Activated CD8-positive, alpha-beta memory T cell treated with anti-CD3 and anti-CD28 coated beads for 1 hour (primary cell): ENCODE measurements at places on chromosomes 2 and 18.

DNA sequence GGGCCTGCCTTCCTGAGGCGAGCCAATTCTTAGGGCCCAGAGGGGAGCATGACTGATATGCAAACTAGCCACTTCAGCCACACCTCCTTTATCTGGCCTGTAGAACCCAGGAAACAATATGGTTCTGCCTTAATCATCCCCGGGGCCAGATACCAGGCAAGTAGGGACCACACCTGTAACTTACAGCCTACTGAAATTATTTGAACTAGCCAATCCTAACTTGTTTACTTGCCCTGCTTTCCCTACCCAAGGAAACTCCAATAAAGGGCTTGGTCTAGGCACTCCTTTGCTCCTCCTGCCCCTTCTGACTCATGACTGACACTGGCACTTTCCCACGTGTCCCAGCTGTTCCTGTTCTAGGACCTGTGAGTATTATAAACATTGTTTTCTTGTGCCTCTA is 57.6 kb downstream of the MYOM1 start:
- no peak for DNase-seq

GRCh38 chr2:1278861-1279260 is 134.4 kb upstream of the TPO start:
- no peak for DNase-seq

DNA sequence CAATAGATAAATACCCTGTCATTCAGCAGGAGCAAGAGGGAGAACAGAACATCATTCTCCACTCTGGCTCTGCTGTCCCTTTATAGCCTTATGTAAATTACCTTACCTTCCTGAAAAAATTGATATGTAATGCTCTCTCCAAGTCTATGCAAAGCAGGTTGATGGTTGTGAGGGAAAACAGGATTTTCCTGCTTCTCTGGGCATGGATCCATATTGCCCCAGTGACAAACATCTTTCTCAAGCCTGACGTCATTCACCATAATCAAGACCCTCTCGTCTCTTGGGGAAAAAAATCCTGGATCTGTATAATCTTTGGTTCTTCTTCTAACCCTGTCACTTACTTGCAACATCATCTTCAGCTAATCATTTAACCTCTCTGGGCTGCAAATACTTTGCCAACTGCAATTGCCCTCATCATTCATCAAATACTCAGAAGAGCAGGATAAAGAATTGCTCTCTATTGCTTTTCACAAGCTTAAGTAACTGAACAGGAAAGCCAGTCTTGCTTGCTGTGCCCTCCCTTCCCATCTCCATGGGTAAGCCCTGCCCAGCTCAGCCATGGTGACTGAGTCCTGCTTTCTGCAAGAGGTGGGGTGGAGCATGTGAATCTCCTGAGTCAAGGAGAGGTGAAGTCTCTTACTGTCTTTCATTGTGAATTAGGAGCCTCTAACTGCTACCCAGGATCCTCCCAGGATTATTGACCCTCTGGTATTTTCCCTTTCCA is 123.7 kb upstream of the KLF7 start:
- DNase-seq = no peak

- no peak for DNase-seq
Measured at GRCh38 chr2:11797846-11798245, 51.4 kb downstream of the LPIN1 start.

DNA sequence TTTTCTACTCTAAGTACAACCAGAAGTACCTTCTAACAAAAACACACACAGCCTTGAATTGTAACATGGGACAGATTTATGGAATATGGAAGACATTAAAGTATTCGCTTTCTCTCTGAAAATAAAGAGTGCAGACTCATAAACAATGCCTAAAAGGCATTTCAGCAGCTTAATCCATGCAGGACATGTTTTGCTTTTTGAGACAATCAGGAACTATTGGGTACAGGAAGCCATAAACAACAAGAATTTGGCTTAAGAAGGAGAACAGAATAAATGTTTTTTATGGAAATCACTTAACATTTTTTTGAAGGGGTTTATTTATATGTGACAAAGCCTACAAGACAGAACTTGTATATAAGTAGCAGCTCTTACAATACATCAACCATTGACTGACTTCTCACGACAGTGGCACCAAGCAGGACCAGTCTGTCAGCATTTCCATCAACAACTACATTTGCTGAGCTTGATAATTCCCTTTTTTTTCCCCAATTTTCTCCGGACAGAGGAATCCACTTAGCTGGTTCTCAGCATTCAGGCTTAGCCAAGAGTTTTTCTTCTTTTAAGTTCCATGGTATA is 140.1 kb downstream of the EXOC6B start:
- no peak for DNase-seq

- no peak for DNase-seq
Measured at GRCh38 chr18:9846162-9846925, 39.4 kb upstream of the TXNDC2 start.

GRCh38 chr2:174648896-174649295 is 51.3 kb upstream of the WIPF1 start:
- no peak for DNase-seq

GRCh38 chr2:226716126-226716525 is 83.5 kb downstream of the IRS1 start:
- DNase-seq = no peak

- no peak for DNase-seq
Measured at GRCh38 chr18:47881752-47882455, 48.6 kb downstream of the SMAD2 start.

DNA sequence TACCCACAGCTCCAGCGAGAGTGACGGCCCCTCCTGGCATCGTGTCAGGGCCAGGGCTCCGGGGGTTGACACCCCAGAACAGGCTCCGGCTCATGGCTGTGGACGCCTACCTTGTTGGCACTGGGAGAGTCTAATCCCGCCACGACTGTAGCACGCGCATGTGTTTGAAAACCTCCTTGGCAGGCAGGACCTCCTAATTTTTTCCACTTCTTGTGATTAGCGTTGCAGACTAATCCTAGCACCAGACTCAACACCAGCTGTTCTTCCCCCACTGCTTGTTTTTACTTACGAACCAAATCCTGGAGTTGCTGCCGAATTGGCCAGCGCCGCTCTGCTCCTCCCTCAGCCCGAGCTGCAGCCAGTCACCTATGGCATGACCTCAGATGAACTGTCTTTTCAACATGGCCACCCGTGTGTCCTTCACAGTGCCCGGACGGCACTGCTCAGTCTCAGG is 110.7 kb downstream of the KLHL29 start:
- no peak for DNase-seq

DNA sequence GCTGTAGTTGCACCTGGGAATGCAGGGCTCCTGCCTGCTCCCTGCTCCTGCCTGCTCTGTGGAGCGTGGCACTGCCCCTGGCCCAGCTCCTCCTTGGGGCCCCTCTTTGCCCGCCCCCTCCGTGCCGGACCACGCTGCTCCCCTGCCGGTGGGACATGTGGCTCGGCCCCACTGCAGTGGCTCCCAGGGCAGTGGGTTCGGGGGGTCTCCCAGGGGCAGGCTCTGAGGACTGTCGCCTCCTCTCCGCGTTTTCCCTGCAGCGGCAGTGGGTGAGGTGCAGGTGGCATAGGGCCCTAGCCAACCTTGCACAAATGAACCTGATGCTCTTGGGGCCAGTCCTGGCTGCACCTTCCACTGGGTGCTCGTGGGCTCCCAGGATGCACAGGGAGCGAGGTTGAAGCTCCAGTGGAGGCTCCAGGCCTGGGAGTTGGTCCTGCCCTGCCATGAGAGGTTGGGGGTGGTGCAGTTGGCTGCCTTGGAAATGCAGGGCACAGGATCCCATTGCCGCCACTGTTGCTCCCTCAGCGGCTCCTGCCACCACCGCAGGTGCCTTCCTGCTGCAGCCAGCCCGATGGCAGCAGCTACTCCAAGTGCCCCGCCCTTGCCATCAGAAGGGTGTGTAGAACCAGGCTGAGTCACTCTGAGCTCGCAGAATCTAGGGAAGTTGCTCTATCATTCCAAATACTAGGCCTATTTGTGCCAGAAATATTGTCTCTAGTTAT is 313.1 kb upstream of the SYT4 start:
- DNase-seq = no peak

DNA sequence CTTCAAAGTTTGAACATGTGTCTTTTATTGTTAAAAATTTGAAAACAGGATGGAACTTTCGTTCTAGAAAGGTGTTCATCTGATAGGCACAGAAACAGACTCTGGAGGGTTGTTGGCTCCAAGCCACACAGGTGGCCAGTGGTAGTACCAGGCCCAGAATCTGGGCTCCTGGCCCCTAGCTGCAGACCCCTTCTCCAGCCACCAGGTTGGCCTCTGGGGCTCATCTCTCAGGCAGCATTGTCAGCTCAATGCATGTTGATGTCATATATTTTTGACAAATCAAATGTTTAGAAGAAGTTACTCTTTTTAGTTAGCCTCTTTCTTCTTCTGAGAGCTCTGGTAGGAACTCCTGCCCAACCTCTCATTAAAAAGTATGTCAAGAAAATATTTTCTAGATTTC is 34.5 kb upstream of the CHRNA1 start:
- DNase-seq = no peak

DNA sequence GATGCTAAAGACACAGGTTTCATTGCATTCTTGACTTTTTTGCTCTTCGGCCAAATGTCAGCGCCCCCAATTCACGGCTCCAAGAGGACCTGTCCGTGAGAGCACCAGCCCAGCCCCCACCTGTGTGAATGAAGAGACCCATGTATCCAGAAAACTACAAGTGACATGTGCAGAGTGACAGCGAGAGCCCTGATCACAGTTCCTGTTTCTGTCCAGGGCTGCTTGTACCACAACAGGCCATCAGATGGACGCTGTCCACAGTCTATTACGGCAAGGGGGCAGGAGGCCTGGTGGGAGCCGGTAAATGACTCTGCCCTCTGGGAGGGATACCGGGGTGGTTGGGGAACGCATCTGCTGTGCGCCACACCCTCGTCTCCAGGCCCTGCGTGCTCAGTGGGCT is 520.9 kb upstream of the ID2 start:
- no peak for DNase-seq

GRCh38 chr2:176461809-176462670 is 192.8 kb downstream of the MTX2 start:
- no peak for DNase-seq

- DNase-seq = no peak
Measured at GRCh38 chr18:63402246-63403162, 19.8 kb downstream of the VPS4B start.

DNA sequence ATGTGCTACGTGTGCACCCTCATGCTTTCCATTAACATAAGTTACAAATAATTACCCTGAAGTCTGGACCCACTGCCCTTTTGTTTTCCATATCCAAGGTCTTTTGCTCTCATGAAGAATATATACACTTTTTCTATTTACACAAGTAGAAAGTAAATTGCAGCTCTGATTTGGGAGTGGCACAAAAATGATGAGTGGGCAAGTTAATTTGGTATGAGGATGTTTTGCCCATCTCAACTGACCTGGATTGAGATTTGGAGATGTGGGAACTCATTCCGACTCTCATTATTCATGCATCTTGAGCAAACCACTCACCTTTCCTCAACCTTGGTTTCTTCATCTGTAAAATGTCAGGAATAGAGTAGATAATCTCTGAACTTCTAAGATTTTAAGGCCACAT is 53.6 kb upstream of the TMEM17 start:
- no peak for DNase-seq

DNA sequence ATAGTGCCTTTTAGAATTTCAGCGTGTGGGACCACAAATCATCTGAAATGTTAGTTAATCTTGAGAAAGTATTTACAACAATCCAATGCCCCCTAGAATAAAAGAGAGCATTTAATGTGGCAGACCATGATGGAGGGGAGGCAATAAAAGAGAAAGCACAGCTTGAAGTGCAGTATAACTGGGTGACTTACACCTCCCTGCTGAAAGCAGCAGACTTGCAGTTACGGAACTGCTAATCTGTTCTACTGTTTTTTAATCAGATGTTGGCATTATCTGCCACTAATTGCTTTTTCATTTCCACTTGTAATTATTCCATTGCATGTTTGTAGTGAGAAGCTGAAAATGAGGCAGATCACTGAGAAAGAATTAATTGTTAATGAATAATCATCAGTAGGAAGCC is 130.5 kb upstream of the ITGA4 start:
- no peak for DNase-seq

DNA sequence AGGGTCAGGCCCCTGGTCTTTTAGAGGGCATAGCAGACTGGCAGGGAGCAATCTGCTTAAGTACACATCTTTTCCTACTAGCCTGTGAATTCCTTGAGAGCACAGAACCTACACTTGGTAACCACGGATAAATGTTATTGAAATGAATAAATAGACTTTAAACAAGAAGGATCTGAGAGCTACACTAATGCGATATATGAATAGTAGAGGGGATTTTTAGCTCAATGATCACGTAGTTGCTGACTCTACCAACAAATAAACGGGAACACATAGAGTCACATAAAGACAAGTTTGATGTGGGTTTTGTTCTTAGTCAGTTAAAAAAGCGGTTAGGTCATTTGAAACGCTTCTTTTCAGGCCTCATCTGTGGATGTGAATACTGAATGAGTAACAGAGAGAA is 290.3 kb upstream of the CCDC68 start:
- no peak for DNase-seq

DNA sequence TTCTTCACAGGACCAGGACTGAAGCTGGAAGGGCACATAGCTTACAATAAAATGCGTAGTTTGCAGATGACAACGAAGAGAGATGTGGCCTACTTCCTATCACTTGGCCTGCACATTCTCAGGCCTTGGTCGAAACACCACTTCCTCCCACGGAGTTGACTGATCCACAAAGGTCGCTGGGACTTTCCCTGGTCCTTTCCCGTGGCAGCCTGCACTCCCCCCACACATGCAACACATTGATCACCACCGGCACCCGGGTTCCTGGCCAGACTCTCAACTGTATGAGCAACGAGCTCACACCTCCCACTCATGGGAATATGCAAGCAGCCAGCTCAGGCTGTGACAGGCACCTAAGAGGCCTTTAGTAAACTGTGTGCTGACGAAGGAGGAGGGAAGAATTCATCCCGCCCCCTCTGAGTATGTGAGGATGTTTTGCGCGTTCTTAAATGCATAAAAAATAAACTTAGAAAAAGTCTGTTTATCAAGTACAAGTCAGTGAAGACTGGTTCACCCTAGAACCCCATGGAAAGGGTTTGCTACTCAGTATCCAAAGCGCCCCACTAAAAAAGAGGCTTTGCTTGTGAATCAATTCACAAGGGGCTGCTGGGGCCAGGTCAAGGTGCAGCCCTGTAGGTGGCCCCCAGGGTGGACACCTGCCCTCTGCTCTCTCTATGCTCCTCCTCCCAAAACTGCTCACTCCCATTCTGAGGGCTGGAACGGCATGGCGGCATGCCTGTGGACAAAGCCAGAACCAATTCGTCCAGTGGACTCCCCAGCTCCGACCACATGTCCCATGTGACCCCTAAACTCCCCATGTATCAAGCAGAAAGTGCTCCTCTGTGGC is 154.3 kb downstream of the EIPR1 start:
- DNase-seq = peak; percentile 21
